ENCODE measurements at places on chromosomes 6 and 20.

- DNase-seq, result no peak
Observed at GRCh38 chr6:141152951-141153350, 979.8 kb upstream of the GJE1 start.

- no peak for DNase-seq
Observed at GRCh38 chr20:39766333-39766732, 804.2 kb downstream of the DHX35 start.

DNA sequence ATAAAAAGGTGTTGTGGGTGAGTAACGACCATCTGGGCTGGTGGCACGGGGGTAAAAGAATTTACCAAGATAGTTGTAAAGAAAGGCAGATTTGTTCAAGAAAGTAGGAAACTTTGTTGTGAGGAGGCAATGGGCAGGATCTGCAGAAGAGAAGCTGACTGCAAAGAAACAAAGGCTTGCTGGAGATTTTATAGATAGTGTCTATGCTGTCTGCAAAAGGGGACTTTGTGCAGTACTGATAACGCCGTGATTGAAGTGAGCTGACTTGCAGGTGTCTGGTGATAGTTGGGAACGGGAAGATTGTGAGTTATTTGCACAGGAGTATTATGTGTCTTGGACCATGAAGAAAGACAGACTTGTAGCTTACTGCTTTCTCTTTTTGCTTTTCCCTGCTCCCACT lies 36.8 kb upstream of the GSTA3 start:
- no peak for DNase-seq

DNA sequence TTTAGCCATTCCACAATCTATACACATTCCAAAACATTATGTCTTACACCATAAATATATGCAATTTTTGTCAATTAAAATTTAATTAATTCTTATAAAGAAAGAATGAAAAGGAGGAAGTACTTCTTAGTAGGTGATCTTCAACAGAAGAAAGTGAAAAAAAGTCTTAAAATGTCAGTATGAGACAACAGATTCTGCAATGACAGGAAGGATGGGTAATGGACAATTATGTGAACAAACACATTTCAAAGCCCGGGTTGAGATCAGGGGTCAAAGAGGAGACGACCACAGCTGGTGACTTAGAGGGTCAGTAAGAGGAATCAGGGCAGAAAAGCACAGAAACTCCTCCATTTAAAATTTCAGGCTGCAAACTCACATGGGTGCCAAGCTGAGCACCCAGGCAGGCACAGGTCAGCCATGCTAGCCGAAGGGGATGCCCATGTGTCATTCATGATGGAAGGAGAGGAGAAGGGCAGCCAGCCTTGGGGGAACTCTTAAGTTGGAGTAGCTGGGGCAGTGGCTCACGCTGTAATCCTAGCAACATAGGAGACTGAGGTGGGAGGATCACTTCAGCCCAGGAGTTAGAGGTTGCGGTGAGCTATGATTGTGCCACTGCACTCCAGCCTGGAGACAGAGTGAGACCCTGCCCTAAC lies 11.0 kb downstream of the VSX1 start:
- no peak for DNase-seq

- no peak for DNase-seq
Observed at GRCh38 chr6:30847421-30847970, 36.8 kb upstream of the DDR1 start.

- no peak for DNase-seq
Observed at GRCh38 chr6:14016935-14017625, 92.3 kb downstream of the RNF182 start.

Measured in NCI-H2081 (cell line).